ENCODE measurements at places on chromosomes 4 and X. TPM values are rescaled to one million over a fixed set of nuclear protein-coding genes. Genes with fewer than 3 reads are reported as not detected.

DNA sequence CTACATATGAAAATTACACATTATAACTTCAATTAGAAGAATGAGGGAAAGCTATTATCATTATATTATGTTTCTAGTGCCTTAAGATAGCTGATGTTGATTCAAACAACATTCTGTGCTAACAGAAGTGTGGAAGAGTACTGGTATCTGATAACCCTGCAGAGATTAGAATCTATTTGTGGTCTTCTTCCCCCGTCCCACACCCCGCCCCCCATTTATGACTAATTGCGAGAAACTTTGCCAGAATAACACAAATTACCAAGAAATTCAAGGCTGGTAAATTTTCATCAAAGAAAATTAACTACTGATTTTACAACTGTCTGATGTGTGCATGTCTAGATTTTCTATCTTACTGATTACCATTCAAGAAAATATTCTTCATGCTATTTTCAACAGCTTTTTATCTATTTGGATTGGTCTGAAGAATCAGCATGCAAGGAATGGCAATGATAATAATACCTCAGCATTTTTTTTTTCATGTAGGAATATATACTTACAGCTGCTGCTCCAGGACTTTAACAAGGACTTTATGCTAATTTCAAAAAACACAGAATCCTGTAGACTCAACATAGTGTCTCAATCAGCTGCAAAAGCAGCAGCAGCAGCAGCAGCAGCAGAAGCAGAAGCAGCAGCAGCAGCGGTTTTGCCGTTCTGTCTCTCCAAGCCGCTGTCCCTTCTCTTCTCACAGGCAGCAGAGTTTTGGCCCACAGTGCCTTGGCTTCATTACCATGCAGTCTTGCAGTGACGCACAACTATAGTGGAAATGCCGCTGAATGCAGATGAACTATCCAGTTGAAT, 126.7 kb downstream of the FRYL start:
- peaks cover 32% of the 10 kb centered on the region for H3K4me1 ChIP-seq
- H3K27ac ChIP-seq: no peak overlapping the region
- peaks cover 4% of the 10 kb centered on the region for H3K36me3 ChIP-seq
- H3K27me3 ChIP-seq: no peaks in the 10 kb centered on the region
- H3K4me3 ChIP-seq: no peak overlapping the region

CXCL13 gene
- total RNA-seq: not detected

DNA sequence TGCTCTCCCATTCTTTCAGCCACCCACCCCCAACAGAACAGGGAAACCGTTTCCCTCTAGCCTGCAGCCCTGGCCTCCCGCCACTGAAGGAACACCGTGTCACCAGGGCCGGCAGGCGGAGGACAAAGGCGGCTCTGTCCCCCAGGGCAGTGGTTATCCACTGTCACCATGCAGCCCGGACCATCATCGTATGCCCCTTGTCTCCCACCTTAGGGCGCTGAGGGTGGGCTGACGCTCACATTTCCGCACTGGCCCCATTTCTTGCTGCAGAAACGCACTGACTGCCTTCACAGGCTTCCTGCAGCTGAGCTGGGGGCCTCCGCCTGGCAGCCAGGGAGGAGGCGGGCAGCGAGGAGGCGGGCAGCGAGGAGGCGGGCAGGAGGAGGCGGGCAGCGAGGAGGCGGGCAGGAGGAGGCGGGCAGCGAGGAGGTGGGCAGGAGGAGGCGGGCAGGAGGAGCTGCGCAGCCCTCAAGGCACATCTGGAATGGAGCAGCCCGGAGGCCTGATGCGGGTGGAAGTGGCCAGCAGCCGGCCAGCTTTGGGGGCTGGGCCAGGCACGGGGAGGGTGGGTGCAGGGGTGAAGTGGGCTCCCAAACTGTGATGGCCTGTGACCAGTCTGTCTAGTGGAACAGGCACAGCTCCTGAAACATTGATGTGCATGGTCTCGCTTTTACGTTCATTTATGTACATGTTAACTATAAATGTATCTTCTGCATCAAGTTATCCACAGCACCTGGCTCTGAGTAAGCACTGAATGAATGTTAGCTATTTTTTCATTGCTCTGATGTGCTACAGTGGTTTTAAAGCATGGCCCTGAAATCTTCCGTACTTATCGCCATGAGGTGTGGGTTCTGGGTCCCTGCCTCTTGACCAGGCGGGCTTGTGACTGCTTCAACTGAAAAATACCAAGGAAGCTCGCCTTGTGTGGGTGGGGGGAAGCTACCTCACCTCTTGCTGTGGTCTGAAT, 20.6 kb upstream of the KIAA0232 start:
- peaks cover 11% of the 10 kb centered on the region for H3K27me3 ChIP-seq
- H3K27ac ChIP-seq: no peak overlapping the region
- DNase-seq: no peak
- H3K4me3 ChIP-seq: no peak overlapping the region
- no peaks in the 10 kb centered on the region for H3K36me3 ChIP-seq

DNA sequence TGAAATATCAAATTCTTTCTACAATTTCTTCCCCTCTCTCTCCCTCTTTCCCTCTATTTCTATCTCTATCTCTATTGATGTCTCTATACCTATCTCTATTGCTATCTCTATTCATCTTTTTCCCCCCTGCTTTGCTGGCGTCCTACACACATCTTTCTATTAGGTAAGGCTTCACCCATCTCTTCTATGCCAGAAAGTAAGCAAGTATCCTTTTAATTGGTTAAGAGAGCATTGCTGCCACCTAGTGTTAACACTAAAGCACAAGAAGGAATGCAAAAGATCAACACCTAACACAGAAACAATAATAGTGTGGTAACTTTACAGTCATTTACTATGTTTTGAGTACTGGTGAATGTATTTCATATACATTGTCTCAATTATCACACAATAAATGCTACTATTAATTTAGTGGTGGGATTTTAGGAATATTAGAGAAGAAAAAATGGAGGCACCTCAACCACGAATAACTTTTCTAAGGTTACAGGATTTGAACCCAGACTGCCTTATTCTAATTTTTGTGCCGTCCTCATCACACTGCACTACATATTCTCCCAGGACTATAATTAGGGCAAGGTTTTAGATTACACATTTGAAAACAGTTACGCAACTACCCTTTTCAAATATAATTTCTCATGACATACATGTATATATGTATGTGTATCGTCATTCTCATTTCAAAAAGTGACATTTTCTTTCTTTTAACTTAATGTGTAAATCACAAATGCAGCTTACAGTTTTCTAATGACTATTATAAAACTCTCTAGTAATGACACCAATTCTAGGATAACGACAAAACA, 3.7 kb upstream of the C4orf36 start:
- no peak overlapping the region for H3K27ac ChIP-seq
- DNase-seq: peak; percentile 54
- H3K4me1 ChIP-seq: peaks cover 15% of the 10 kb centered on the region
- H3K27me3 ChIP-seq: peaks cover 16% of the 10 kb centered on the region
- H3K36me3 ChIP-seq: no peaks in the 10 kb centered on the region
- no peak overlapping the region for H3K4me3 ChIP-seq

Measured in activated CD4-positive, alpha-beta T cell treated with anti-CD3 and anti-CD28 coated beads, Interleukin-2, amount 10 ng/mL, durations not matched to agents 7 days and 5 days (primary cell).